HCT116 (cell line): ENCODE measurements at places on chromosomes 6 and 20. TPM values are rescaled to one million over a fixed set of nuclear protein-coding genes. Genes with fewer than 3 reads are reported as not detected.

The ZSCAN23 gene
- not detected for total RNA-seq

The PAK5 gene
- not detected for total RNA-seq

The ENPP4 gene
- total RNA-seq: 9.6 TPM

DNA sequence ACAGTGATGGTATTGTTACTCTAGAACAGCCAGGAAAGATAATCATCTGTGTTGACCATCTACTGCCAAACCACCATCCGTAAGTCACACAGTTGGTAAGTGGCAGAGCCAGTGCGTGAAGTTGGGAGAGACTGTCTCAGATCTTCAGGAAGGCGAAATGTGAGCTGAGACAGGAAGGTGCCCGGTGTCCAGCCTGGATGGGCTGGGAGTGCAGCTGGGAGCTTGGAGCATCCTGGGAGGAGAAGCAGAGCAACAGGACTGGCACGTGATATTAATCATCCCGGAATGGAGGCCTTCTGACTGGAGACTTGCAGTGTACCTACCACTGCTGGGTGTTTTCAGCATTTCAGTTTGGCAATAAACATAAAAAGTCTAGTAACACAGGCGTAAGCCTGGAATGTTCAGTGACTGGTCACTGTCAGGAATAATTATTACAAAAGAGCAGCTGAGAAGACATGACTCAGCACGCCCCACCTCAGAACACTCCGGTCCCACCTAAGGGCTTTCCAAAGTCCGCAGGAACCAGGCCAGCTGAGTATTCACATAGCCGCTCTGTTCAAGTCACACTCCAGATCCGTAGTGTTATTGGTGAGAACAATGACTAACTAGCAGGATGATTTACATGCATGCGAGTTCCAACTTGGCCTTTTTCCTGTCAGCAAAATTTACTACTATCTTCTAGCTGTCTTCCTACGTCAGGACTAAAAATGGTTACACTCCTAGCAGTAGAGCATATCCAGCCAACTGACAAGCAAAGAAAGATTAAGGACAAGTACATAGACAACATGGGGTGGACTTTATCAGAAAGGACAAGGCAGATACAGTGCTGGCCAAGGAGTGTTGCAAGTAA is 45.1 kb upstream of the PNRC1 start:
- no peaks in the 10 kb centered on the region for H3K36me3 ChIP-seq
- no peak overlapping the region for H3K4me3 ChIP-seq
- no peak overlapping the region for H3K27ac ChIP-seq
- H3K27me3 ChIP-seq: no peaks in the 10 kb centered on the region
- H3K4me1 ChIP-seq: no peaks in the 10 kb centered on the region

DNA sequence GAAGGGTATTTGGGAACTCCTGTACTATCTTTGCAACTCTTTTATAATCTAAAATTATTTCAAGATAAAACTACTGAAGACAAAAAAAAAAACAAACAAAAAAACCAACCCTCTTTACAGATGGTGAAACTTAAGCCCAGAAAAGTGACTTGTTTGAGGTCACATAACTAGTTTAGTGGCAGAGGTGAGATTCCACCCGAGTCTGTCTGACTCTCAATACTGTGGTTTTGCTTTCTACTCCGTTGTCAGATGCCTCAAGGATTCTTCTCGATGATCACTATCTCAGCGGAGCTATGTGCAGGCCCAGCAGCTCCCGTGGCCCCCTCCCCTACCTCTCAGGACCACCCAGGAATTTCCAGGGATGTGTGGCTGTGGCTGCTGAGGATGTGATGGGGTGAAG is 36.1 kb upstream of the KCNB1 start:
- H3K4me3 ChIP-seq: no peak overlapping the region
- peaks cover 9% of the 10 kb centered on the region; the same call in 1 of the 2 replicates for H3K27me3 ChIP-seq
- no peaks in the 10 kb centered on the region for H3K36me3 ChIP-seq
- no peak overlapping the region for H3K27ac ChIP-seq
- DNase-seq: no peak

- no peak overlapping the region for H3K4me3 ChIP-seq
- no peak for DNase-seq
- no peaks in the 10 kb centered on the region for H3K4me1 ChIP-seq
- no peaks in the 10 kb centered on the region for H3K36me3 ChIP-seq
- no peaks in the 10 kb centered on the region for H3K27me3 ChIP-seq
Measured at GRCh38 chr20:38640521-38640920, 38.9 kb downstream of the ARHGAP40 start.

- no peaks in the 10 kb centered on the region for H3K4me1 ChIP-seq
- no peak for DNase-seq
- no peak overlapping the region for H3K27ac ChIP-seq
- H3K36me3 ChIP-seq: no peaks in the 10 kb centered on the region
- no peak overlapping the region for H3K4me3 ChIP-seq
- no peaks in the 10 kb centered on the region for H3K27me3 ChIP-seq
Measured at GRCh38 chr6:114718716-114719270, 376.0 kb upstream of the HS3ST5 start.

- H3K4me3 ChIP-seq: no peak overlapping the region
- H3K4me1 ChIP-seq: no peaks in the 10 kb centered on the region
- H3K36me3 ChIP-seq: no peaks in the 10 kb centered on the region
- DNase-seq: no peak
Measured at GRCh38 chr6:6679633-6680032, 91.1 kb downstream of the LY86 start.

- no peak overlapping the region for H3K4me3 ChIP-seq
- H3K27ac ChIP-seq: no peak overlapping the region
- H3K36me3 ChIP-seq: no peaks in the 10 kb centered on the region
- peaks cover 11% of the 10 kb centered on the region; the same call in 1 of the 2 replicates for H3K4me1 ChIP-seq
Measured at GRCh38 chr6:107668743-107669474, 155.2 kb downstream of the SCML4 start.

- no peaks in the 10 kb centered on the region for H3K36me3 ChIP-seq
- H3K4me3 ChIP-seq: no peak overlapping the region
- no peaks in the 10 kb centered on the region for H3K27me3 ChIP-seq
- peaks cover 20% of the 10 kb centered on the region for H3K4me1 ChIP-seq
Measured at GRCh38 chr6:133644892-133645619, 243.9 kb upstream of the TCF21 start.
